Activated naive CD4-positive, alpha-beta T cell treated with anti-CD3 and anti-CD28 coated beads, Interleukin-2, amount 50 U/mL, for 72 hours (primary cell): ENCODE measurements at places on chromosomes 2 and 18. TPM values are rescaled to one million over a fixed set of nuclear protein-coding genes. Genes with fewer than 3 reads are reported as not detected.

GALNT5 gene
- total RNA-seq = not detected

HOXD13 gene
- not detected for total RNA-seq

CNGA3 gene
- total RNA-seq = not detected

- DNase-seq = no peak
Measured at GRCh38 chr2:105102963-105103421, 65.1 kb downstream of the MRPS9 start.

DNA sequence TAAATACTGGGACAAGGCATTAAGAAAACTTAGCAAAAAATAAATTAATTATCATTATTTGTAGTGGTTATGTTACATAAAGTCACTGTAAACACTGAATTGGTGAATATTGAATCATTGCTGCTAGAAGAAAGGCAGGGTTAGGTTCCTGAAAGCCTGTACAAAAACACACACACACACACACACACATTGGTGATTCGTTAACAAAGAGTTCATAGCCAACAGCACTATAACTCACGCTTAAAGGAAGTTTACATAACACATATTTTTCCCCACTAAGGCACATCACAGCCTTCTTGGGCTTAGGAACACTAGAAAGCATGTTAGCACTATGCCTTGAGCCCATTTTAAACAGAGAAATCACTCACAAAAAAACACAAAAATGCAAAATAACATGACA lies 690.0 kb upstream of the PIK3C3 start:
- no peak for DNase-seq

GRCh38 chr2:148253685-148254084 lies 232.8 kb downstream of the MBD5 start:
- no peak for DNase-seq

- no peak for DNase-seq
Measured at GRCh38 chr18:48292229-48292628, 117.0 kb downstream of the ZBTB7C start.

- peak; percentile 35 for DNase-seq
Measured at GRCh38 chr2:11659115-11659475, 10.9 kb downstream of the NTSR2 start.

GRCh38 chr18:74273394-74273793 lies 18.4 kb downstream of the CYB5A start:
- no peak for DNase-seq

GRCh38 chr2:234816491-234816890 lies 135.3 kb upstream of the SH3BP4 start:
- no peak for DNase-seq

- no peak for DNase-seq
Measured at GRCh38 chr2:76413436-76413835, 702.7 kb upstream of the GCFC2 start.

DNA sequence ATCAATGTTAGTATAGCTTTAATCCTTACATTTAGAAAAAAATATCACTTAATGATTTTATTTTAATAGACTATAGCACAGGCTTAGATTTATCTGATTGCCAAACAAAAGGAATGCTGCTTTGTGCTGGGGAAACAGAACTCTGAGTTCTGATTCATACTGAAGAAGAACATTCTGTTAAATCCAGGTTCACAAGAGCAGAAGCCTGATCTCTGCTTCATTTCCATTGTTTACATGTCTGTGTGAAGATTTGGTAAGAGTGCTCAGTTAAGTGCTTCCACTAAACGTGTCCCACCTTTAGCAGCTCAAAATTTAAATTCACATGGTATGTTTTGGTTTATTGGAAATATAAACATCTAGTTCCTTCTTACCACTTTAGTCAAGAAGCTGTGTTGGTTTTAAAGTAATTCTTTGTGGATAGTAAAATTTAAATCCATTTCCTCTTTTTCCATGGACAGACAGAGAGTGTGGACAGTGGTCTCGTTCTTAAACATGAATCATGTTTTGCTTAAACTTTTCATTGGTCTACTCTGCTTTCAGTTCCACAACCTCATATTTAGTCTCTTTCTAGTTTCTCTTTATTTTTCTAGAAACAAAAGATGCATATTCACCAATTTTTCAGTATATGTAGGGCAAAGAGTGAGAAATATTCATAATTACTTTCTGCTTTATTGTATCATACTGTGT lies 59.1 kb downstream of the NYAP2 start:
- DNase-seq = no peak

DNA sequence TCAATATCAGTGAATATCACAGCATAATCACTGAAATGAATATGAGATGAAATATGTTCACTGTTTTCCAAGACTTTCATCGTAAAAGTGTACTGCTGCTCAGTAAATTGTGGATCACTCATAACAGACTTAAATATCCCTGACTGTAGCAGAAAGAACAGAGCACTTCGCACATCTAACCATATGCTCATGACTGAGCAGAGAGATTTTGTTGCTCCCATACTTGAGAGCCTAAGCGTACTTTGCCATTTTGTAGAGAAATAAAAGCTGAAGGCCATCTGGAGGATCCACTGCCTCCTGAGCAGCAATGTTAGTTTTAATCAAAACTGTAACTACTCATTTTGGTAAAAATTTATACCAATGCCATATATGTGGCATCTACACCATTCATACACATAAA lies 243.5 kb downstream of the STK39 start:
- DNase-seq = no peak

GRCh38 chr18:79100944-79101343 lies 31.8 kb downstream of the ATP9B start:
- no peak for DNase-seq

GRCh38 chr2:27932396-27932795 lies 41.9 kb downstream of the BABAM2 start:
- no peak for DNase-seq
